ENCODE measurements at places on chromosomes 1 and 21.

- DNase-seq = no peak
These were observed 1.3 kb upstream of the IL19 start for GRCh38 chr1:206769304-206769731.

DNA sequence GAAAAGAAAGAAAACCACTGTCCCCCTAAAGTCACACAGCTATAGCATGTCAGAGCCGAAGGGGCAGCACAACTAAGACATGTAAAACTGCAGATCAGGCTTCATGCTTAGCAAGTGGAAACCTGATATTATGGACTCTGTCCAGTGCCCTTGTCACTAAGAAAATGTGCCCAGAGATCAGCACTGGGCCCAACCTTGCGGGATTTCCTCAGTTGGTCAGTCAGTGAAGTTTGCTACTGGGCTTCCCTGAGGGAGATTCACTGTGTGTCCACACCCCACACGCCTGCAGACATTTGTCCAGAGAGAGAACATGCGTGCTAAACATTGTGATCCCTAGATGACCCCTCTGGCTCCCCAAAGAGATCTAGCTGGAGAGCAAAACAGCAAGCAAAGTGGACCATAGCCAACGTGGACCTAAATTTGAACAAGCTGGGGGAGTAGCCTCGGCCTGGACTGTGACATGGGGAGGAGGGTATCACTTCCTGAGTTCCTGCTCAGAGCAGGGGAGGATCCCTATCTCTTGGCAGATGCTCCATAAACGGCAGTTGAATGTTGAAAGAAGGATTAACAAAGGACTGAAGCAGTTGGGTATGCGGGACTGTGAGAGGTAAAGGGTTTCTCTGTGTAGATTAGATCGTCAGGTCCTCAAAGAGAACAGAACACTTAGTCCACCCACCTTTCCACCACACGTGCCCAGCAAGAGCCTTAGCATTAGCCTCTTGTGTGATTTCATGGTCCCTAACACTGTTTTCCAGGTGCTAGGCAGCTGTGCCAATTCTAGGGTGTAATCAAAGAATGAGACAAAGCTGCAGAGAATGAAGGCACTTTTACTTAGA lies 53.6 kb downstream of the GLUL start:
- DNase-seq = no peak

GRCh38 chr1:86089765-86090164 lies 66.8 kb downstream of the COL24A1 start:
- DNase-seq = peak; percentile 22

DNA sequence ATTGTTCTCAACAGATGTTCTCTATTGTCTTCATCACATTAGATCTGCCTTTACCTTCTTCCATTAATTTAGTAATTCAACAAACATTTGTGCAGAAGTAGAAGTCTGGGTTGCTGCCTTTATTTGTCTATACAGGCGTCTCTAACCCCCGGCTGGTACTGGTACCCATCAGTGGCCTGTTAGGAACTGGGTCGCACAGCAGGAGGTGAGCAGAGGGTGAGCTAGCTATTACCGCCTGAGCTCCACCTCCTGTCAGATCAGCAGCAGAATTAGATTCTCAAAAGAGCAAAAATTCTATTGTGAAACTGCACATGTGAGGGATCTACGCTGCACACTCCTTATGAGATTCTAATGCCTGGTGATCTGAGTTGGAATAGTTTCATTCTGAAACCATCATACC lies 12.9 kb upstream of the EDEM3 start:
- no peak for DNase-seq

DNA sequence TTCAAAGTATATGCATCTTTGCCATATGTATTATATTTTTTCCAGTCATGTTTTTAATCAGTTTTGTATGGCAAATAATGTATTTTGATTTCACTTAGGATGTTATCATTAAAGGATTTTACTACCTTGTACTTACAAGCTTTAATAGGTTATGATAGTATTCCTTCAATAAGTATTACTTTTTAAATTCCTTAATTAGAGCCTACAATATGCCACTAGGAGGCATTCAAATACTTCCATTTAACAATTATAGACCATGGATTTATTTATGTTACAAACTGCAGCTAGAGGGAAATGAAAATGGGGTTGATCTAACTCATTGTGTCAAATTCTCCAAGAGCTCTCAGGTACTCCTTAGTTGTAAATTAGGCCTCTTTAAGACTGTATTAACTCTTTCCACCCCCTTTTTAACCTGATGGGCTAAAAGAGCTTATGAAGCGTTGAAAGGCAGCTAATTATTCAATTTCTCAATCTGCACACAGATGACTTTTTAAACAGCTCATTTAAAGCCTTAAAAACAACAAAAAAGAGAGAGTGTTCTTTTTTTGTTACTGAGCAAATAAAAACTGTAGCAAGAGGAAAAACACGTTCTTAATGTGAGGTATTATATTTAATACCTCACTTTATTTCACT lies 156.2 kb downstream of the DENND1B start:
- DNase-seq = no peak

DNA sequence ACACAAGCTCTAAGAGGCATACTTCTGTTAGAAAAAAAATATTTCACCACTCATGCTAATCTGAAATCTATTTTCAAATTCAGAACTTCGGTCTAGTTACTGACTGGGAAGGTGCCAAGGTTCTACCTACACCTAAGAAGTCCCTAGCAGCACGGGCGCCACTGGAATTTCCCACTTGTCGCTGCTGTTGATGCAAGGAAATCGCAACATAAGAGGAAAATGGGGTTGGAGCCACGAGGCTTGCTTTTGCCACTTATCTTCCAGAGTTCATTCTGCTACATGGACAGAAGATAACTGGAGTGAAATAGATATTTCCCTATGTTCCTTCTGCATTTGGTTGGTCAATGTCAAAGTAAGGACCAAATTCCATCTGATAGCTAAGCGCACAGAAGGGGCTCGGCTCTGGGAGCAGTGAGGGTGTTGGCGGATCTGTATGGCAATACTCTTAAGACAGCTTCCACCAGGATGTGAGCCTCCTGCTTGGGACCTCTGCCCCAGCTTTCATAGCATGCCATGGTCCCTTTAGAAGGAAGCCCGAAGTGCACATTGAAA lies 47.2 kb downstream of the RCAN1 start:
- DNase-seq = no peak

DNA sequence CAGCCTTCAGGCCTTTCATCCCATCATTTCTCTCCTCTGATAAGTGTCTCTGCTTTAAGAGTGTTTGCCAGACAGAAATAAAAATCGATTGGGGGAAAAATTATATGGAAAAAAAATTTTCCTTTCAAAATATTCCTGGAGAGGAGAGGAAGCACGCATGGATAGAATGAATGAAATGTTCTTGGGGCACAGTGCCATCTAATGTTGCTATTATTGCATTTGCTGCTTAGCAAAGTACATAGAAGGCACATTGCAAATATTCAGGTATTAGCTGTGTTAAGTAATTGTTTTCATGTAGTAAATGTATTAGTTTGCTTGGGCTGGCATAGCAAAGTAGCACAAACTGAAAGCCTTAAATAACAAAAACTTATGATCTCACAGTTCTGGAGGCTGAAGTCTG lies 18.1 kb downstream of the B3GALT5 start:
- no peak for DNase-seq

GRCh38 chr1:99170516-99170915 lies 93.8 kb upstream of the PLPPR4 start:
- no peak for DNase-seq

DNA sequence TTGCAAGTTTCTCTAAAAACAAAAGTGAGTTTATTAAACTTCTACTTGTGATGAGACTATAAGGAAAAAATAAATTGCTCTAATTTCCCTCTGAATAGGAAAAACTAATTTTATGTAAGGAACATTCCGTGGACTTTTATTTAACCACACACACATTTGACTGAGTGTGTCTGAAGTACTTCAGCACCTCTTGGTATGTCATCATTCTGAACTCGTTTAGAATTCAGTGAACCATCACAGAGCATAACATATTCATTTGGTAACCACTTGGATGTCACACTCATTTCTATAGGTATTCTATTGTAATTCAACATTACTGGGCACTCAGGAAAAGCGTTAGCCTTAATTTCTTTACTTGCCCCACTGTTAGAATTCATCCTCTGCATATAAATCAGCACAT lies 79.1 kb downstream of the RGS21 start:
- DNase-seq = no peak

GRCh38 chr1:221912230-221912629 lies 170.3 kb upstream of the DUSP10 start:
- no peak for DNase-seq

- no peak for DNase-seq
These were observed 7.9 kb downstream of the SLC30A7 start for GRCh38 chr1:100903777-100904176.

GRCh38 chr1:87834941-87835340 lies 506.3 kb downstream of the LMO4 start:
- no peak for DNase-seq

DNA sequence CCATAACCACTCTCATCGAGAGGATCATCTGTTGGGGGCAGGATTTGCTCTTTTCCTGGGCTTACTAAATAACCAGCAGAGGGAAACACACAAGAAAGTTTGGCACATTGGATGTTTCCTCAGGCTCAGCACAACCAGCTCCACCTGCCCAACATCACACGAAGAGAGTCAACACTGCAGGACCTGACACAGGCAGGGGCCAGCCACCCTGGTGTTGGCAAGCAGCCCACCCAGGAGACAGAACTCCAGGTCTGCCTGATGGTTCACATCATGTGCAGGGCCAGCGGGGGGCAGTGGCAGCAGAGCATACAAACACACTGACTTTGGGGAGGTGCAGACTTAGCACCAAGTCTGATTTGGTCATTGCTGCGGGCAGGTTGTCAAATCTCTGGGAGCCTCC lies 182.3 kb upstream of the GALNT2 start:
- DNase-seq = no peak

GRCh38 chr1:162689745-162690671 lies 57.7 kb downstream of the DDR2 start:
- DNase-seq = no peak

DNA sequence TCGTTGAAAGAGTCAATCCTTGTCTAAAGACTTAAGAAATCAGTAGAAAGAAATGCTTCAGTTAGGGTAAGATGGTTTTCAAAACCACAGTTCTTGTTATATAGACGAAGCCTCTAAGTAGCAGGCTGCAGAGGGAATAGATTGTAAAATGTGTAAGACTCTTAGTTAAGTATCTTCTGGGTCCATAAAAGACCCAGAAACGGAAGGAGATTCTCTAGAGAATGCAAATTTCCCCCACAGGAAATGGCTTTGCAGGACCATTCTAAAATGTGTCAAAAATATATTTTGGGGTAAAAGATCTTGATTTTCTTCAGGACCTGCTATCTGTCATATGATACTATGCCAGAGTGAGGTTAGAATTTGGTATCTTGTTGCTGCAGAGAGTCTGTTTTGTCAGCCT lies 13.4 kb downstream of the OR2T1 start:
- DNase-seq = no peak
